Stimulated activated CD4-positive, alpha-beta T cell treated with anti-CD3 and anti-CD28 coated beads, Interleukin-15, amount 100 ng/mL, for 24 hours (primary cell): ENCODE measurements at places on chromosomes 3 and 15.
A peak's percentile ranks its signal among the peaks of the same experiment; 100 is the strongest.

GRCh38 chr3:138078901-138079344 lies 36.5 kb downstream of the DZIP1L start:
- peak; percentile 41 for DNase-seq

GRCh38 chr3:174862101-174862500 lies 3.0 kb downstream of the NAALADL2 start:
- no peak for DNase-seq

GRCh38 chr3:190863119-190863465 lies 598 bp upstream of the GMNC start:
- no peak for DNase-seq

- no peak for DNase-seq
These were observed 247.1 kb upstream of the LMCD1 start for GRCh38 chr3:8254489-8254888.

- no peak for DNase-seq
These were observed 228.1 kb upstream of the AZI2 start for GRCh38 chr3:28576614-28577200.

DNA sequence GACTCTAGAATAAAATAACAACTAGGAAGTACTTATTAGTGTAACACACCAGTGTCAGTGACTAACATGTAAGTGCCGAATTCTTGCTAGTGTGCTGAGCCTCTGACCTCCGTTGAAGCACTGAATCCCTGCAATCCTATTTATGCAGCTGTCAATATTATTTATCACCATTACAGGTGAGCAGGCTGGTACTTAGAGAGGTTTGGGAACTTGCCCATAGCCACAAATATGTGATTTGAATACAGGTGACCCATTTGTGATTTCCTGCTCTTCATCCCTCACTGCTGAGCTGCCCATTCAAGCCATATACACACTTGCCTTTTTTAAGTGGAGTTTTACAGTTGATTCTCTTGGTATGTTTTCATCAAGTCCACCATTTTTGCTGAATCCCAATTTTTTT lies 12.2 kb downstream of the EIF4E3 start:
- no peak for DNase-seq
